ENCODE measurements at places on chromosomes 7 and 10. TPM values are rescaled to one million over a fixed set of nuclear protein-coding genes. Genes with fewer than 3 reads are reported as not detected.

DNA sequence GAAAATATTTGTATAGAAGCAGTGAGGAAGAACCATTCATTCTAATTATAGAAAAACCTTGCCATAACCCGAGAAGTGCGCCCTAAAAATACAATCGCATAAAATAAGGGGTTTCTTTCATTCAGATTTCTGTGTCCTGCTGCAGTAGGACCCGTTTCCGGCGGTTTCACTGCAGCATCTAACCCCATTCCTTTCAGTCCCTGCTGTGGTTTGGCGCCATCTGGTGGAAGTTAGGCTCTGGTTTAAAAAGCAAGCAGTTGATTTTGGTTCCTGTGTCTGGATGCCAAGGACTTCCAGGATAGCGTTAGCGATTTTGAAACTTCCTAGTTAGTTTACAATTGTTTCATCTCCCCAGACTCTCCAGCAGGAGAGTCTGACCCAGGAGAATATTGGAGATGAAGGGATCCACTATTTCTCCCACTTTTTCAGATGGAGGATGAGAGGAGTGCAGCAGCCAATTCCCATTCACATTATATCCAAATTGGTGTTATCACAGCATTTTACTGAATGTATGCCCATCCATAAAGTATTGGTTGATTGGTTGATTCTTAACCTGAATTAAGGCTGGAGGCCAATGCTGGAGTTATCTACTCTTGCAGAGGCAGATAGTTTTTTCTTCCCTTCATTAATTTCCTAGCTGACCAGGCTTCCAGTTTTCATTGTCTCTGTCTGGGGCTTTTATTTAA, 128.8 kb upstream of the CACNA2D1 start:
- DNase-seq, result peak; percentile 95

DNA sequence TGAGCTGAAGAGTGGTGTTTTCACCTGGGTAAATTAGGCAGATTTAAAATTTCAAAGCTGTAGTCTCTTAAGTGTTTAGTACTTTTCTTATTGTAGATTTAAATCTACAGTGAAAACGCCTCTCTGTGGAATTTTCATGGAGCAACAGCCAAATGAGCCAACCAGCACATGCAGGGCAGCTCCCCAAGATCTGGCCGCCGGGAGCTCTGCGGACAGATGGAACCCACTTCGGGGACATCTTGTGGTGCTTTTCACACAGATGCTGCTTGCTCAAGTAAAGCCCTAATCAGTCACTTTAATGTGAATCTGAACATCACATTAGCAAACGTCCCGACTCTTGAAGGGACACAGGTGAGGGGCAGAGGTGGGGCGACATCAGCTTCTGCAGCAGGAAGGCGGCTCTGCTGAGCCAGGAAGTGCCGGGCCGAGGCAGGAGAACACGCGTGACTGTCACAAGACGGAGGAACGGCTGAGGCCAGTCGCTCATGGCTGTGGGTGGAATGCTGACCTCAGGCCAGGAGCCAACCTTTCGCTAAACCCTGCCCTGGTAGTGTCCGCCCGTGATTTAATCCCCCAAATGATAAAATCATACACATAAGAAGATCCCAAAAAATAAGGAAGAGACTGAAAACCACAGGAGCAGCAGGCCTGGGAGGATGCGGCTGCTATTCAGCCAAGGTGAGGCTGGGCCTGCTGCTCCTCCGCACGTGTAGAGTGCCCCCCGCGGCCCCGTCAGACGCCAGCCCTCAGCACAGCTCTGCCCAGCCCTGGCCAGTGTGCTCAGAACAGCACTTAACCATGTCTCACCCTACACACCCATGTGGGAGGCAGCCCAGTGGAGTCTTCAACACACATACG, 256.8 kb downstream of the ZMYND11 start:
- DNase-seq, result no peak

Gene WDR86
- total RNA-seq, result 2.9 TPM

- peak; percentile 80 for DNase-seq
These were observed 68.6 kb downstream of the LHPP start for GRCh38 chr10:124530215-124530665.

Gene PAPOLB
- total RNA-seq, result 0.25 TPM

GRCh38 chr7:44650772-44651171, 44.3 kb downstream of the OGDH start:
- no peak for DNase-seq

Gene LRGUK
- 10.4 TPM for total RNA-seq

DNA sequence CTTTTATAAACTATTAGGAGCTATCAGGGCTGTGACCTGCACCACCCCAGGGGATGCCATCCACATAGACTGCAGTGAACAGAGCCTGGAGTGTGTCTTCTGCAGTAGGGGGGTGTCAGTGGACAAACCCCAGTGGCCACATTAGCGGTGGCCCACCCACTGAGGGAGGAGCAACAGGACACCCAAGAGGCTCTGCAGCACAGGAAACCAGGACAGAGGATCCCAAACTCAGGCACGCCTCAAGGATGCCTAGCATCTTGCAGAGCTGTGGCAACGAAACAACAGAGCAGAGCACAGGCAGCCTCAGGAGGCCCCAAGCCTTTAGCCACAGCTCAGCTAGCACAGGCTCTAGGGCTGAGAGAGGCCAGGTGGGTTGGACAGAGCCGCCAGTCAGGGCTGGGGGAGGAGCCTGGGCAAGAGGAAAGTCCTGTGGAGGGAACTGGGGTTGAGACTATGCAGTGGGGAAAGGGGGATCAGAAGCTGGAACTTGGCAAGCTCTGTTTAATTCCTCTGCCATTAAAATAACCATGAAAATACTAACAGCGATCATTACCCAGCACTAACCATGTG, 53.8 kb downstream of the GRID1 start:
- no peak for DNase-seq

- no peak for DNase-seq
These were observed 7.9 kb downstream of the LUC7L2 start for GRCh38 chr7:139367438-139368155.

GRCh38 chr10:9301148-9301547, 1246.7 kb downstream of the GATA3 start:
- DNase-seq, result no peak

Gene HOXA1
- total RNA-seq, result 0.37 TPM

DNA sequence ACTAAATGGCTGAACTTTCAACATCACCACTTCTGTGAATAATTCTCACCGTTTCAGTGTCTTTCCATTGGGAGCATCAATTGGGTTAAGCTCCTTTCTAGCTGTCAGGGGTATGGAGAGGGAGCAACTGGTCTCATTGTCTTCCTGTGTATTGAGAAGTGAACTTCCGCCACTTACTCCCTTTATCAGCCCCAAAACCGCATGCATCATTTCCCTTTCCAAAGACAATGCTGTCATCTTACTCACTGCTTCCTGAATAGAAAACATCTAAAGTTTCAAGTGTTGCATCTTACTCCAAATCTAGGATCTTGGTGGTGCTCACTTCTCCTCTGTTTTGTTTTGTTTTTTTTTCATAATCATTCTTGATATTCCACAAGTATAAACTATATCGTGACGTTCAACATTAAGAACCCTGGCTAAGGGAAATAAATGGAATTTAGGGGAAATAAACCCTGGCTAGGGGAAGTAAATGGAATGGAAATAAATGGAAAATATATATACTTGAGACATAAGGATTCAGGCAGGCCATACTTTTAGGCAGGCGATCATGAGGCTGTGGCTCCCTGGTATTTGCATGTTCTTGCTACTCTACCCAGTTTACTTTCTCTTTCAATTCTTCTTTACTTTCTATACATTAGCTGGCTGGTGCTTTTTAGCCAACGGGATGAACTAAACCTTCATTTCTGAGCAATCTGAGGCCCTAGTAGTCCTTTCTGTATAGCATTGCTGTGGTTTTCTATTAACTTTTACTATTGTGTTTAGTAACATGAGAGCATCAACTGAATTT, 371.9 kb downstream of the BMPER start:
- DNase-seq, result no peak

GRCh38 chr7:98348726-98349474, 52.0 kb downstream of the BAIAP2L1 start:
- DNase-seq, result no peak

Gene SMO
- 4.6 TPM for total RNA-seq

- DNase-seq, result no peak
These were observed 135.9 kb downstream of the KIAA1217 start for GRCh38 chr10:24344695-24345463.

Gene PLXNA4
- total RNA-seq, result 4.6 TPM

GRCh38 chr7:41785840-41786239, 83.0 kb upstream of the INHBA start:
- DNase-seq, result no peak

GRCh38 chr7:43568529-43568928, 14.4 kb upstream of the STK17A start:
- DNase-seq, result peak; percentile 9

GRCh38 chr10:75613685-75614504, 182.5 kb downstream of the LRMDA start:
- DNase-seq, result peak; percentile 98

- DNase-seq, result no peak
These were observed 33.4 kb upstream of the WDFY4 start for GRCh38 chr10:48651293-48651692.

GRCh38 chr7:45061352-45061751, 27.4 kb downstream of the NACAD start:
- no peak for DNase-seq

- no peak for DNase-seq
These were observed 58.5 kb upstream of the AHR start for GRCh38 chr7:17239683-17240521.

Gene PKD2L1
- total RNA-seq, result 1.1 TPM

DNA sequence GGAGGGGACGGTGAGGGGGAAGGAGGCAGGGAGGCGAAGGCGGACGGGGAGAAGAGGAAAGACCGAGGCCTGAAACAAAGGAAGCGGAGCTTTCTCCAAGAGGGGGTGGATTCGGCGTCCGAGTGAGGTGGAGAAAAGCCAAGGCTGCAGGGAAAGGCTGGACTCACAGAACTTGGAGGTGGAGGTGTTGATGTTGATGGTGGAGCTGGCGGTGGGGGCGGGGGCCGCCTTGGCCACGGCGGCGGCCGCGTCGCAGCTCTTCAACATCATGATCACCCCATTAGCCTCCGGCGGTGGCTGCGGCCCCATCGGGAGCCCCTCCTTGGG, 578 bp downstream of the CACUL1 start:
- peak; percentile 80 for DNase-seq

- no peak for DNase-seq
These were observed 186.4 kb downstream of the LRRC4 start for GRCh38 chr7:127844707-127845331.

DNA sequence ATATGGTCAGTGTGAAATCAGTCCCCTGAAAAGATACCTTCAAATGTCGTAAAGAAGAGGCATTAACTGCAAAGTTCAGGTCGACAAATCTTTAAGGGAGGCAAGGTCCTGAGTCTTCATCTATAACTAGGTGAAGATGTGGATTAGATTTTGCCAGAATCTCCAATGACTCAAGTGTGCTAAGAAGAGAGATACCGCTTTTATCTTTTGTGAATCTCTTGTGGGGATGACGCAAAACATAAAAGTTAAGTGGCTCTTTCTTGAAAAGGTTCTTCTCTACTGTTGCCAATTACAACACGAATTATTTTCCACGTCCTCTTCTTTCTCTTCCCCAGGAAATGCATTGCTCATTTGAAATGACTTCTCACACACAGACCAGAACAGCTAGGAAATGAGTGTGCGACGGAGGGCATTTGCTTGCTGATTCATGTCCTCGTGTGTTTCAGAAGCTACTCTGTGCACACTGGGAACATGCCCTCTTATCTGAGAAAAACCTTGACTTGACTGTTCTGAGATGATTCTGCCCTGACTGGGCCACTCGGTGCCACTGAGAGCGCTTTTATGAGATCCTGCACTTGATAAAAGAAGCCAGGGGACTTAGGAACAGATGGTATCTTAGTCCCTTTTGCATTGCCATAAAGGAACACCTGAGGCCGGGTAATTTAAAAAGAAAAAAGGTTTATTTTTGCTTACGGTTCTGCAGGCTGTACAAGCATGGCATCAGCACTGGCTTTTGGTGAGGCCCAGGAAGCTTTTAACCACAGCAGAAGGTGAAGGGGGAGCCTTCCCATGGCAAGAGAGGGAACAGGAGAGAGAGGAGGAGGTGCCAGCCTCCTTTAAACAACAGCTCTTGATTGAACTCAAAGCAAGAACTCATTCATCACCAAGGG, 169.5 kb upstream of the PFKP start:
- DNase-seq, result no peak

Gene SFTPA2
- total RNA-seq, result 921 TPM

- peak; percentile 47 for DNase-seq
These were observed 91.6 kb downstream of the CXCL12 start for GRCh38 chr10:44293306-44293778.

DNA sequence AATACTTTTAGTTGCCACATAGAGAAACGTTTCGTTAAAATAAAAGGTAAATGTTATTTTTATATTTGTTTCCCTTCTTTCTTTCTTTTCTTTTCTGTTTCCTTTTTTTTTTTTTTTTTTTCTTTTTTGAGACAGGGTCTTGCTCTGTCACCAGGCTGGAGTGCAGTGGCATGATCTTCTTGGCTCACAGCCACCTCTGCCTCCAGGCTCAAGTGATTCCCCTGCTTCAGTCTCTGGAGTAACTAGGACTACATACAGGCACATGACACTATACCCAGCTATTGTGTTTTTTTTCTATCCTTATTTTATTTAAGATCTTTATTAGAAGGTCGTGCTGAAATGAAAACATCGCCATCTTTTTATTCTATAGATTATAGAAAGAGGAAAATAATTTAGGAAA, 661.8 kb upstream of the MBL2 start:
- no peak for DNase-seq

Gene CNNM1
- 0.23 TPM for total RNA-seq

GRCh38 chr7:100604028-100604975, 2.1 kb downstream of the PCOLCE start:
- DNase-seq, result peak; percentile 75

- DNase-seq, result no peak
These were observed 17.6 kb upstream of the SNX13 start for GRCh38 chr7:17957871-17958270.

GRCh38 chr7:34453150-34453549, 204.9 kb upstream of the NPSR1 start:
- DNase-seq, result no peak

Gene XPNPEP1
- 52.4 TPM for total RNA-seq

GRCh38 chr7:69189406-69189805, 408.9 kb upstream of the AUTS2 start:
- no peak for DNase-seq

DNA sequence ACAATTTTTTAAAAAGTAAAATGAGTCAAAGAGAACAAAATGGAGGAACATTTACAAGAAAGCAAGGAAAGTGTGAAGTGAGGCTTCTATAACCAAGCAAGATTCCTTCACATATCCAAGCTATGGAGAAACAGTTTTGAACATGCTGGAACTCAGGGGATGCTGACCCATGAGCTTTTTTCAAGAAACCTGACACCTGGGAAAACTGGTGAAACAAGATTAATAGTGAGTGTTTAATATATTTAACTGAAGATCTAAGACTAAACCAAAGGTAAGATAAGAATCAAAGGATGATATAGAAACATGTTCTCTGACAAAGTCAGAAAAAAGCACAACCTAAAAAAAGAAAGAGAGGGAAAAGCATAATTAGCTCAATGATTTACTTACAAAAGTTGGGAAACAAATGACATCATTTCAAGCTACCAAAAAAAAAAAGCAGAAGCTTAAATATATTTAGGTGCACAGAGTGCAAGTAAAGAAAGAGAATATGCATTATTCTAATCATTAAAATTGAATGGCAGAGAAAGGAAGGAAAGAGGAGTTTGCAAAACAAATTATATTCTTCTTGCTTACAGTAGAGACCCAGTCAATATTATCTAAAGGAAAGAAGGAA, 24.9 kb downstream of the C7orf25 start:
- DNase-seq, result peak; percentile 42

Gene PLEKHS1
- 11.6 TPM for total RNA-seq

Gene EPHB4
- 64.2 TPM for total RNA-seq
